Stimulated activated CD4-positive, alpha-beta T cell treated with anti-CD3 and anti-CD28 coated beads, Interleukin-12 subunit alpha, Interleukin-12 subunit beta, amount 100 ng/mL, for 4 hours (primary cell): ENCODE measurements at places on chromosomes 2 and 18.

- no peak for DNase-seq
Measured at GRCh38 chr2:64056021-64056420, 36.8 kb upstream of the VPS54 start.

GRCh38 chr2:204691911-204692510 lies 146.7 kb downstream of the PARD3B start:
- DNase-seq = no peak

GRCh38 chr2:120849278-120849677 lies 113.6 kb downstream of the GLI2 start:
- DNase-seq = no peak

DNA sequence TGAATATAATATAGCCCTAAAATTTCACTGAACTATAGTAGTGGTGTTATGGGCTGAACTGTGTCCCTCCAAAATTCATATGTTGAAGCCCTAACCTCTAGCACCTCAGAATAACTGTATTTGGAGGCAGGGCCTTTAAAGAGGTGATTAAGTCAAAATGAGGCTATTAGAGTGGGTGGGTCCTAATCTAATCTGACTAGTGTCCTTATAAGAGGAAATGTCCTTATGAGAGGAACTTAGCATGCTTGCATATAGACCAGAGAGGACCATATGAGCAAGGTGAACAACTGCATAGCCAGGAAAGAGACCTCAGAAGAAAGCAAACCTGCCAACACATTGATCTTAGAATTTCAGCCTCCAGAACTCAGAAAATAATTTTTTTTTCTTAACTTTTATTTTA lies 238.4 kb downstream of the ZEB2 start:
- no peak for DNase-seq

DNA sequence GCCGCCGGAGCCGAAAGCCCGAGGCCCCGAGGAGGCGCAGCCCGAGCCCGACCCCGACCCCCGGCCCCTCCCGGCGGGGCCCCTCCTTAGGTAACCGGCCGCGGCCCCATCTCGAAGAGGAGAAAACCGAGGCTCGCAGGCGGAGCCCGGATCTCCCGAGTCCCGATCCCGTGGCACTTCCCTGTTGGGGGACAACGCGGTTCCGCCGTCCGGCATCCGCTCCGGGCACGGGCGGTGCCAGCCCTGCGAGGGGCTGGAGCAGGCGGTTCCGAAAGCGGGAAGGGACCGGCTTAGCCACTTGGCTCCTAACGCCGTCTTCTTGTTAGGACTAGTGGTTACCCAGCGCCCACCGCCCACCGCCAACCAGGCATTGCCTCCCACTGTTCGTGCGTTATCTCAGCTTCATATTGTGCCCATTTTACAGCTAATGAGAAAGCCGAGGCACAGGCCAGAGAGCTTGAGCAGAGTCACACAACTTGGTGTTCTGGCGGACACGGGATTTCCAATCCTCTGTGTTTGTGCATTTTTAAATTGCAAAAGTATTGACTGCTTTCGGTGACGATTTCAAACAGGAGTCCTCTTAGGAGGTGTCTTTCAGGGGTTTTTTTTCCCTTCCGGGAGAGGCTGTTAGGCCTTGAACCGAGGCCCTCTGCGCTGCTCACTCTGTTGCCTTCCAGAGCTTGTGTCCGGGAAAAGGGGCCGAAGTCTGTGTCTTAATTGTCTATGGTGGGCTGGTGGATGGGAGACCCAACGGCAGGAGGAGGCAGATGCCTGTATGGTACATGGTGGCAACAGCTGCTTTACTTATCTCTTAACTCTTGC lies 562 bp downstream of the CENPA start:
- DNase-seq = no peak

GRCh38 chr2:199777916-199778315 lies 73.1 kb downstream of the FTCDNL1 start:
- DNase-seq = no peak

GRCh38 chr18:9417073-9417851 lies 58.1 kb upstream of the RALBP1 start:
- DNase-seq = no peak

GRCh38 chr18:12703096-12703567 lies 290 bp downstream of the PSMG2 start:
- DNase-seq = no peak
